NCI-H82 (cell line): ENCODE measurements at places on chromosomes 2 and 18.

GRCh38 chr2:10992023-10992791 lies 80.5 kb downstream of the KCNF1 start:
- DNase-seq: no peak

DNA sequence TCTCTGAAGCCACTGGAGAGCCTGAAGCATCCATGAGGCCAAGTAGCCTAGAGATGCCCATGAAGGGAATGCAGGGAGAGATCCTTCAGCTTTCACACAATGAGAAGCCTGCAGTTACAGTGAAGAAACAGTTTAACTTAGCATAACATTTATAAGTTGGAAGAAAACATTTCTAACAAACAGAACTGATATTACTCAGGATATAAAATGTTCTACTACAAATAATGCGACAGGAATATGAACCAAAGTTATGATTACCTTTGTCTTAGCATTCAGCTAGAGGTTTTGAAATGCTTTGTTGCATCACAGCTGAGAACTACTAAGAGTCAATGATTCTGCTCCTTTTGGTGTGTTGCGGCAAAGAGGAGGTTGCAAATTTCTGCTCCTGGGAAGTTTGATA lies 6.9 kb upstream of the KYNU start:
- no peak for DNase-seq

GRCh38 chr2:201932511-201932910 lies 101.1 kb upstream of the FZD7 start:
- DNase-seq: peak; percentile 97

GRCh38 chr2:38095996-38096861 lies 20.3 kb upstream of the CYP1B1 start:
- peak; percentile 73 for DNase-seq

- no peak for DNase-seq
Measured at GRCh38 chr2:152167065-152167464, 8.5 kb downstream of the STAM2 start.

DNA sequence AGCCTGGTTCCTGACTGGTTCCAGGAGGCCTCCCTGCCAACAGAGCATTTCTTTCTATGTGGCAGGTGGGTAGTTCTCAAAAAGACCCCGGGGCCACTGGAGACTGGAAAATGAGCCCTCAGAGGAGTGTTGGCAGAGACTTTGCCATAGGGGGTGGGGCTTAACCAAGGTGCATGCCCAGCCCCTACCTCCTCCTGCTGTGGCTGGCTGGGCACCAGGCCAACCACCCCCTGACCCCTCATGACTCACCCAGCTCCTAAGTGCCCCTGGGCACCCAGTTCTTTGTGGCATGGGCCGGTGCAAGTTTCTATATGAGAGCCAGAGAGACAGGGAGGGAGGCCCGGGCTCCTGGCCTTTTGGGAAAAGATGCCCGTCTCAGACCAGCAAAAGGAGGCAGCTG lies 98.2 kb upstream of the SMAD2 start:
- DNase-seq: no peak

DNA sequence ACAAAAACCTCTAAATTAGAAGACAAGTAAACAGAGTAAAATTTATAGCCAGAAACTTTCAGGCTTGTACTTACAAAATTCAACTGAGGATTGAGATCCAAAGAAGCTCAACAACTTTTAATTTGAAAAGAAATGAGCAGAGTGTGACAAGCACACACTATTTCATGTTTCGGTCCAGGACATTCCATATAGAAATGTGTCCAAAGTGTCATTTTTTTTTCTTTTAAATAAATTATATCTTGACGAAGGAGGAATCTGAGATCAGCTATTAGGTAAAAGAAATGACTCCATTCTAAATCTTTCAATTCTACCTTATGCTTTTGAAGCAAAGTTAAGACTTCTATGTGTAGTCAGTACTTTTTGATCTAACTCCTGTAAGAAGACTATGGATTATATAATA lies 4.6 kb downstream of the FN1 start:
- no peak for DNase-seq

GRCh38 chr18:23487738-23488570 lies 15.4 kb upstream of the RMC1 start:
- DNase-seq: no peak

DNA sequence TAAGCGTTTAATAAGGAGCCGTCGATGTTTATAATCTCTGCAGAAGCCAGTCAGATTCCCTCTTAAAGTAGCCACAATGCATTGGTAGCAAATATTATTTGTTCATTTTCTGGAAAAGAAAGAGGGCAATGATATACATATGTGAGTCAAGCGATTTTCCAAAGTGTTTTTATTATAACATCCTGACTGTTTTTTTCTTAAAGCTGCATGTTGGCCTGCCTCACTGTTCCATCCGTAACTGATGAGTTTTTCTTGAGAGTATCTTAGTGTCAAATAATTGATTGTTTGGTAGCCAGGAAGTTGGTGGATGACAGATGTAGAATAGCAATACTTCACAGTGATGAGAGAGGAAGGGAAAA lies 3.7 kb downstream of the TSHZ1 start:
- DNase-seq: no peak

- DNase-seq: no peak
Measured at GRCh38 chr2:173397539-173397938, 42.9 kb downstream of the CDCA7 start.

DNA sequence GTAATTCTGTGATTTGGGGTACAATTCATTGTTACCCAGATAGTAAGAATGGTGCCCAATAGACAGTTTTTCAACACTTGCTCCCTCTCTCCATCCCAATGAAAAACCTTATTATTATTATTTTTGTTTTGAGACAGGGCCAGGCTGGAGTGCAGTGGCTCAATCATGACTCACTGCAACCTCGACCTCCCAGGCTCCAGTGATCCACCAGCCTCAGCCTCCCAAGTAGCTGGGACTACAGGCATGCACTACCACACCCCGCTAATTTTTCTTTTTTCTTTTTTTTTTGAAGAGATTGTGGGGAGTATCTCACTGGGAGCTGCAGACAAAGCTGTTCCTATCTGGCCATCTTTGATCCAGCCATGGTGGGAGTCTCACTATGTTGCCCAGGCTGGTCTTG lies 7.2 kb downstream of the TGFA start:
- no peak for DNase-seq

GRCh38 chr2:35784777-35785176 lies 570.8 kb upstream of the CRIM1 start:
- no peak for DNase-seq

DNA sequence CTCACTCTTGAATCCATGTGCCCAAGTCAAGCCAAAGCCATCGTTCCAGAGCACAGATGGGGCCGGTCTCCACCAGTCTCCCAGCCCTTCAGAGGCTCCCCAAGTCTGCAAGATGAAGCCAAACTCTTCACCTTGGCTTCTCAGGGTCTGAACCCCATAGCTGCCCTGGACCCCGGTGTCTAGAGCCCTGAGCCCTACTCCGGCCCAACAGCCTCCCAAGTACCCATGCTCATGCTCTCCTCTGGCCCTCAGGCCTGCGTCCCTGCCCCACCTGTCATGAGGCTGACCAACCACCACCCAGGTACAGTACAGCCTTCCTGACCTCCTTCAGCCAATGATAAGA lies 46.0 kb downstream of the ZNF516 start:
- no peak for DNase-seq

DNA sequence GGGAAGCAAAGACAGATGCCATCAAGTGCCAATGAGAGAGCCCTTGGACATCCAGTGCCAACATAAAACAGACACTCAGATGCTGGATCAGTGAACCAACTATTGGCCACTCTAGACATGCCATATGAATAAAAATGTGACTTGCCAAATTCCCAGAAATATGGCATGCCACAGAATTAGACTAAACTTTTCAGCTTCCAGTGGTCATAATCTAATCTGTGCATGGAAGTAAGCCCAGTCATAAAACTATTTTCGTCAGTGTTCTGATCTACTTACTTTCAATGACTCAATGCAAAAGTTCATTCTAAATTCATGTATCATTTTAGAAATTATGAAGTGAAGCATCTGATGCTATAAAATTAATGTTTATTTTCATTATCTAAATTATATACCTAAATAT lies 1506.2 kb upstream of the NXPH2 start:
- DNase-seq: no peak

DNA sequence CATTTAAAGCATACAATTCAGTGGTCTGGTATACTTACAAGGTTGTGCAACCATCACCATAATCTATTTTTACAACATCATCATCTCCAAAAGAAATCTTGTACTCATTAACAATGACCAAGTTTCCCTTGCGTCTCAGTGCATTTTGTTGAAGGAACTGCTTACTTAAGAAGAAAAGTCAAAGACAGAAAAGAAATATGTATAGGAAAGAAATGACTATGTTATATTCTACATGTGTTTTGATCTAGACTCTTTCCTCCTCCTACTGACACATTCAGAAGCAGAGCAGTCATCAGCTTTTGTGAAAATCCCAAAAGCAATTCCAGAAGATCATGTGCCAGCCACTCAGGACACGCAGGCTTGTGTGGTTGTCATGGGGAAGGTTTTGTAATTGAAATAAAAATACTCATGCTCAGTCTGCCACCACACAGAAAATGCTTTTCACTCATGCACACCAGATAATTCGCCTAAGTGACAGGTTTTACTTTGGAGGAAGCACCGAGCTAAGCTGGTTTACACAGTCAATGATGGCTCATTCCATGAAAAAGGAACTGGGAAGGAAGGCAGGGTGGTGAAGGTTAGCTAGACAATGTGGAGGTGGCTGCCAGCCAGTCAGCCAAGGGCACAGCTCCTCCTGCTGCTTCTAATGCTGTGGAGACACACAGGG lies 158.5 kb upstream of the REV1 start:
- DNase-seq: peak; percentile 8

DNA sequence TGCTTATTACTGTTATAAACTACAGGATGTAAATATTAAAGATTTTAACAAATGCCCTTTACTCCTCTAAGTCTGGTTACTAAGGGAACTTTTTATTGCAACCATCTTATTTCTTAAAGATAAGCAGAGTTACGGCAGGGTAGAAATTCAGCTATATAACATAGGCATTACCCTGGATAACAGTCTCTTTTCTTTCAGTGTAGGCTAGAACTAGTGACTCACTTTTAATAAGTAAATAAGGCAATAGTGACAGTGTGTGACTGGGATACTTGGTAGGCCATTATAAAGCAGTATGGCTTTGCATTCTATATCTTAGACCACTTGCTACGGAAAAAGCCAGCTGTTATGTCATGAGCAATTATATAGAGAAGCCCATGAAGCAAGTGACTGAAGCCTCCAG lies 1041.0 kb upstream of the NRXN1 start:
- DNase-seq: peak; percentile 12

- DNase-seq: no peak
Measured at GRCh38 chr2:71965530-71965929, 182.1 kb downstream of the CYP26B1 start.

- DNase-seq: no peak
Measured at GRCh38 chr2:68124321-68124720, 33.4 kb upstream of the PNO1 start.

DNA sequence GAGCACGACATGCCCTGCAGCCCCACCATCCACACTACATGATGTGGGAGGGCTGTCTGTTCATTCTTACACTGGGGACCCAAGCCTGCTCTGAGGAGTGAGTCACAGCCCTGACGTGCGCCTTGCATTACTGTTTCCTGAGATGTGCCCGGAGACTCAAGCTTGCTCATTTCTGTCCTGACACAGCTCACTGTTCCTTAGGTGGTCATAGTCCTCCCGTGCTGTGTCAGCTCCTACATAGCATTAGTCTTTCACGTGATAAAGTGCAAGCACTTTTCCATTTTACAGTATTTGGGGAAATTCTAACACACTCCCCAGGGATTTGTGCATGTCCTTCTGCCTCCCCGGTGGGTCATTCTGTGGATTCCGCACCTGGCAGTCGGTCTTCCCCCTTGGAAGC lies 46.2 kb upstream of the TRIM43B start:
- no peak for DNase-seq

- no peak for DNase-seq
Measured at GRCh38 chr18:49628881-49629795, 67.3 kb downstream of the LIPG start.

DNA sequence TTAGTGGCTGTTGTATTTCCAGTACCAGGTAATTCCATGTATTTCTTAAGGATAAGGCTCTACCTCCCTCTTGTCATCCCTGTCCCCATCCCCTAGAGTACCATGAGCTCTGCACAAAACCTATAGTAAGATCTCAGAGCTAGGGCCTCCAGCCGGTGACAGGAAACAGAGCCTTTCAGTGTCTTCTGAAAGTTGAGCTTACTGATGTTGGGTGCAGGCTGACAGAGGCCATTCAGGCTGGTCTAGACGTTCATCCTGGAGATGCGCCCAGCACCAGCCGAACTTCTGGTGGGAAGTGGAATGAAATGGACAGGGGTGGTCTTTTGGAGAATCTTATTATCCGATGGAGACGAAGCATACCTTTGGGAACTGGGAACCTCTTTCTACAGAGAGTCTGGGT lies 16.7 kb upstream of the LYPD6B start:
- DNase-seq: no peak

- DNase-seq: no peak
Measured at GRCh38 chr2:192357217-192357616, 162.5 kb upstream of the TMEFF2 start.

DNA sequence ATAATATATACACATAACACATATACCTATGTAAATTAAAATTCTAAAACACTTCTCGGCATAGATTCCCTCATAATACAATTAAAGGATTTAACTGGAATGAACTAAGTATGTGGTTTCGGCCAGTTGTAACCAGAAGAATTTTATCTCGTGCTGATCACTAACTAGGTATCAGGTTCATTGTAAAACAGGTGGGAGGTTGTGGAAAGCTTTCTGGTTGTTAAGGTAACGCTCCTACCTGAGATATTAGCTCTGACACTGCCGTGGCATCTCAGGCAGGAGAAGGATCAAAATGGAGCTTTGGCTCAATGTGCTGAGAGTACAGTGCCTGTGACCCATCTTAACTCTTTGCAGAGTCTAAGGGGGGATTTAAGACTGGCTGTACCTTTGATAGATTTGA lies 42.5 kb downstream of the SLC9A2 start:
- peak; percentile 17 for DNase-seq
